Activated naive CD8-positive, alpha-beta T cell treated with anti-CD3 and anti-CD28 coated beads for 36 hours (primary cell): ENCODE measurements at places on chromosomes 5 and 9.

DNA sequence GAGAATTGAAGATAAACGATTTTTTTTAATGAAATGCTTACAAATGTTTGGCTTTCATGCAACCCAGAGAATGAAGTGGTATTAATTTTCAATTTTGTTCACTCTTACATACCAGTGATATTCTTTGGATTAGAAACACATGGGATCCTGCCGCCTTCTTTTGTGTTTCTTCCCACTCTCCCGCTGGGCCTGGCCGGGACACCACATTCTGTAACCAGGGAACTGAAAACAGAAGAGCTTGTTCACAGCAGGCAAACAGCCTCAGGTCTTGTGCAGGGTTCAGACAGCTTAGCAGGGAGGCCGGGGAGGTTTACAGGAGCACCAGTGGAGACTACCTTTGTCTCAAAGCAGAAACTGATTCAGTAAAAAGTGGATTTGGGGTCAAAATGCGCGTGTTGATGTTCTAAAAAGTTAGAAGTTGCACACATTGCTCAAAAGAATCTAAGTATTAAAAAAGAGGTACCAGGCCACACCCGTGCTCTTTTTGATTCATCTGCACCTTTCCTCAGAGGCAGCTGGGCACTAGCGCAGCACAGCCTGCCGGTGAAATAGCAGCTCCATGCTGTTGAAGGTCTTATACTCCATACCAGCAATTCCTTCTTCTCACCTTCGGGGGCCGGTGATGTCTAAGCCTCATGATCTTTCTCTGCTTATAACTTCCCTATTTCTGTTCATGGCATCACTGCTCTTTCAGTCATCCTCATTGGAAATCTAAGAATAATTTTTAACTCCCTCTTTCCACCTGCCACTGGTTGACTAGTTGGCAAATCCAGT is 67.1 kb downstream of the GRAMD2B start:
- no peak for DNase-seq

DNA sequence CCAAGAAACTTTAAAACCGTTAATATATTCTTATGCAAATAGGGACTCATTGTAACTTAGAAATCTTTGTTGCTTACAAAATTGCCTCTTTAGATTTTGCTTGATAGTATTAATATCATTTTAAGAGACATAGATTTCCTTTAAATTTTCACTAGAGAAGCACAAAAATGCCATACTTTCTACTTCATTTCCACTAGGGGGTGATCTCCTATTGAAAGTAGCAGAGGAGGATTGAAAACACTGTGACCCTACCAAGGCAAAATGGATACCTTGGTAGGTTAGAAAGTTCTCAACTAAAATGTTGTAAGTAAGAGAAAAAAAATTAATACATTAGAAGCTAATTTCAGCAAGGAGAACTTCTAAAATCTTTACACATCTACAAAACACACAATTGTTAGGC is 204.9 kb downstream of the CHSY3 start:
- no peak for DNase-seq

- no peak for DNase-seq
These were observed 744.8 kb downstream of the KCTD16 start for GRCh38 chr5:144915452-144915851.

GRCh38 chr5:162497455-162497854 is 429.9 kb downstream of the GABRG2 start:
- DNase-seq, result no peak

- no peak for DNase-seq
These were observed 269.6 kb downstream of the ELAVL2 start for GRCh38 chr9:23556459-23556858.

- no peak for DNase-seq
These were observed 189.0 kb upstream of the MEF2C start for GRCh38 chr5:89071941-89072331.

DNA sequence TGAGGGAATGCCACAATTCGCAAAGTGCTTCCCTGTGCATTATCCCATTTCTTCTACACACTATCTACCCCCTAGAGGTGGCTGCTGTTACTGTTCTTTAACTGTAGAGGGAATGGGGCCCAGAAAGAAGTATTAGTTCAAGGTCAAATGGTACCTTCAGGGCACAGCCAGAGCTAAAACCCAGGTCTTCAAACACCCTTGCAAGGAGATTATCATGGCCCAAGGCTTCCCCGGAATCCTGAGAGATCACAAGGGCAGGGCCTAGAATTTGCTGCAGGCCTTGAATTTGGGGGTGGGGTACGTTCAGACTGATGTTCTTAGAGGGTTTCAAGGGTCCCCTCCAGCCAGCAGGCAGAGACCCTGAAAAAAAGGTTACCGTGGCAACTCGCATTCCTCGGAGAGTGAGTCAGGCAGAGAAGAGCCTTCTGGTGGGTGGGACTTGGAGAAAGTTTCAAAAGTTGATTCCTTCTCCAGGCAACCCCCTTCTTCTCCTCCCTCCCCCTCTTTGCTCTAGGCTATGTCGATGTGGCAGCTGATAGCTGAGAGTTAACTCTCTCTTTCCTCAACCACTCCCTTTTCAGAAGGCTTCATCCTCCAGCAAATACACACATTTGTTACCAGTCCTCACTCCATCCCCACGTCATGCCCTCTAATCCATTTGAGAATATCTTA is 1.9 kb downstream of the SPARC start:
- no peak for DNase-seq

- DNase-seq, result no peak
These were observed 46.1 kb downstream of the ENC1 start for GRCh38 chr5:74594137-74595040.

GRCh38 chr9:16719921-16720320 is 150.5 kb downstream of the BNC2 start:
- DNase-seq, result no peak

DNA sequence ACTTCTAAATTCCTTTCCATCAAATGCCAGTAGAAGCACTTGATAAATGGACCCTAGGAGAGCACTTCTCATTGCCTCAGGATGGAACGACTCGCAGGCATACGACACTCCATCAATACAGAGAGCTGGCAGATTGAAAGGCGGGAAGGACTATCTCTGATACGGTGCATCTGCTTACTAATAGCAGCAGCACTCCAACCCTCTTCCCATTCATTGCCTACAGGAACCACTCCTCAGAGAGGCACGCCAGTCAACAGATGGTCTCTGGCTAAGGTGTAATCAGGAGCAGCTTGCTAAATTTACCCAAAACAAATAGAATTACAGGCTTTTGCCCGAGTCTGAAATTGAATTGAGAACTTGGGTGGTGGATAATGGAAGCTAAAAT is 168.1 kb downstream of the EFNA5 start:
- DNase-seq, result no peak
